ENCODE measurements at places on chromosomes 13 and 19.

- no peak for DNase-seq
Observed at GRCh38 chr19:47099576-47100050, 14.0 kb downstream of the ZC3H4 start.

DNA sequence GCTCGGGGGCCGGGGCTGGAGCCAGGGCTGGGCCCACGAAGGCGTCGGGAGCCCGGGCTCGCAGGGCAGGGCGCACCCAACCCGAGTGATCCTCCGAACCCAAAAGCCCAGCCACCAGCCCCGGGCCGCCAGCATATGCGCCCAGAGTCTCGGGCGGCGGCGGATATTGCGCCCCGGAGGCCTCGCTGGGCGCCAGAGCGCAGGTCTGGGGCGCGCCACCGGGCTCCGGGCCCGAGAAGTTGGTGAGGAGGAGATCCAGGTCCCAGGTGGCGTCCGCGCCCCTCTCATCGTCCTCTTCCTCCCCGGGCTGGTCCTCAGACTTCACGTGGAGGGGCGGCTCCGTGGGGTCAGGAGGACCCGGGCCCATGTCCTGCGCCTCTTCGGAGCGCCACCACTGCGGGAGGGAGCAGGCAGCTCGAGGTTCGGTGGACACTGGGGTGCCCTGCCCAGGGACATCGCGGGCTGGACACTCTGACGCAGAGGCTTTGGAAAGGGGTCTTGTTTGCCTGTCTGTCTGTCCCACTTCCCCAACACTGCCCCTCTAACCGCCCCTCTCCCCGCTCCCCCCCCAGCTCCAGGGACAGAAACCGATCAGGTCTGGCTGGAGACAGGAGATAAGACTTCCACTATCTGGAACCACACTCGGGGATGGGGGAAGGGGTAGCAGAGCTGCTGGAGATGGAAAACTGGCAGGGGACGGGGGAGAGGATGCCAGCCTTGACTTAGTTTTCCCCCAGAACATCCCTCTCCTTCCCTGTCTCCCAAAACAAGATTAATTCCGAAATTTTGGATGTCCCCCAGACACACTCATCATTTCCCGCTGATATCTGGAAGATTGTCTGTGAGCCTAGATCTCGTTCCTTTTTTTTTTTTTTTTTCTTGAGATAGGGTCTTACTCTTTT lies 1.0 kb downstream of the KLF1 start:
- no peak for DNase-seq

DNA sequence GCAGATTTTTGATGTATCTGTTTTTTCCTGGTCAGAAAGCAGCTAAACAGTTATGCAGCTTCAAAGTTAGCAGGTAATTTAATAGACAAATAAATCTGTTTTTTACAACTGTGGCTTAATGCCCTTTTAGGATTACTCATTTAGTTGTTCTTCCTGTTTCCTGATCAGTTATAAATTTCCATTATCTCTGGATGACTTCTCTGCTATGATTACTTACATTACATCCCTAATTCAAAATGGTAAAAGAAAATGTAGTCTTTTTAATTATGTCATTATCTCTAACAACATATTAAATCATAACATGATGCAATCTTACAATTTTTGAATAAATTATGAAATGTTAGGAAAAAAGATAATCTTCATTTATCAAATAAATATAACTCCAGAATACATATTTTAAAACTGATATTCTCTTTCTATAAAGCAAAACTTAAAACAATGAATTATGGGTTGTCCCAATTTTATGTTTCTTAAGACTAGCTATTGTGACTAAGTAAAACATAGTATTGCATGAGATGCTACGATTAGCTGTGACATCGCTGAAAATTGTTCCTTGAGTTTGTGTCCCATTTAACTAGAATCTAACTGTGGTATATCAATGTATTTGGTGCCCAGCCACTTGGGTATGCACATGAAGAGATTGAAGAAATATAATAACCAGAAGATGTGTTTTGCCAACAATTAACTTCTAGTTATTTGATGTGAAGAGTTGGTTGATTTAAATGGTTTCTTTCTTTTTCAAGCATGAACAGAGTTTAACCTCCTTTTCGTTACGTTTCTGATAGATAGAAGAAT lies 605.3 kb upstream of the SPRY2 start:
- DNase-seq: no peak

GRCh38 chr19:32350471-32350865 lies 5.1 kb downstream of the ZNF507 start:
- DNase-seq: no peak

- no peak for DNase-seq
Observed at GRCh38 chr13:101289764-101290163, 126.5 kb downstream of the NALCN start.

GRCh38 chr13:24502533-24503378 lies 9.8 kb downstream of the PARP4 start:
- no peak for DNase-seq

- no peak for DNase-seq
Observed at GRCh38 chr19:648904-649801, 9.5 kb downstream of the FGF22 start.

GRCh38 chr13:99577934-99578917 lies 77.0 kb downstream of the TM9SF2 start:
- DNase-seq: no peak

- no peak for DNase-seq
Observed at GRCh38 chr13:28537171-28537570, 42.2 kb upstream of the FLT1 start.

- DNase-seq: no peak
Observed at GRCh38 chr19:23118400-23118799, 1.6 kb downstream of the ZNF730 start.

DNA sequence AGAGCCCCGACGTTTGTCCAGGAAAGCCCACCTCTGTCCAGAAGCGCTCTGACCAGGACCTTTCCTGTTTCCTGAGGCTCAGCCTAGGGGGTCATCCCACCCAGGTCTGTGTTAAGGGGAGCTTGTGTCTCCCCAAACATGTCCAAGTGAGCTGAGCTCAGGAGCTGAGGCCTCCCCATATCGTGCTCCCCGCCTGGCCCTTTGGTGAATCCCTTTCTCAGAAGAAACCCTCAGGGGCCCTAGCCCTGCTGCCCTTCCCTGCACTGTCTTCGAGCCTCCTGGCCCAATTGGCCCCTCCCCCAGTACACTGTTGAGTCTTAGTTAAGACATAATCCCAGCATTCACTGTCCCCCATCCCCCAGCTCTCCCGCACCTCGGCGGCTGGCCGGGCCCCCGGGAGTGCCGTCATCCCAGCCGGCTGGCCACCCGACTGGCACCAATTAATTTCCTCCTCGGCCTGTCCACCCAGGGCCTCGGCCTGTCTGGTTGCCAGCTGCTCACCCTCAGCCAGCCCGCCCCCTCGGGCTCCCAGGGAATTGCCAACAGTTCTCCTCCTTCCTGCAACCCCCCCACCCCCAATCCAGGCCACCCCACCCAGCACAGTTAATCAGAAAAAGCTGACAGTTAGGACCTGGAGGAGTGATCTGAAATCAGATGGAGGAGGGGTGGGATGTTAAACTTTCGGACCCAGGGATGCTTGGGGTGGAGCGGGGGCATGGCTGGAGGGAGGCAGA lies 13.6 kb downstream of the IER2 start:
- DNase-seq: no peak

- no peak for DNase-seq
Observed at GRCh38 chr13:32474999-32475792, 47.3 kb upstream of the N4BP2L1 start.

DNA sequence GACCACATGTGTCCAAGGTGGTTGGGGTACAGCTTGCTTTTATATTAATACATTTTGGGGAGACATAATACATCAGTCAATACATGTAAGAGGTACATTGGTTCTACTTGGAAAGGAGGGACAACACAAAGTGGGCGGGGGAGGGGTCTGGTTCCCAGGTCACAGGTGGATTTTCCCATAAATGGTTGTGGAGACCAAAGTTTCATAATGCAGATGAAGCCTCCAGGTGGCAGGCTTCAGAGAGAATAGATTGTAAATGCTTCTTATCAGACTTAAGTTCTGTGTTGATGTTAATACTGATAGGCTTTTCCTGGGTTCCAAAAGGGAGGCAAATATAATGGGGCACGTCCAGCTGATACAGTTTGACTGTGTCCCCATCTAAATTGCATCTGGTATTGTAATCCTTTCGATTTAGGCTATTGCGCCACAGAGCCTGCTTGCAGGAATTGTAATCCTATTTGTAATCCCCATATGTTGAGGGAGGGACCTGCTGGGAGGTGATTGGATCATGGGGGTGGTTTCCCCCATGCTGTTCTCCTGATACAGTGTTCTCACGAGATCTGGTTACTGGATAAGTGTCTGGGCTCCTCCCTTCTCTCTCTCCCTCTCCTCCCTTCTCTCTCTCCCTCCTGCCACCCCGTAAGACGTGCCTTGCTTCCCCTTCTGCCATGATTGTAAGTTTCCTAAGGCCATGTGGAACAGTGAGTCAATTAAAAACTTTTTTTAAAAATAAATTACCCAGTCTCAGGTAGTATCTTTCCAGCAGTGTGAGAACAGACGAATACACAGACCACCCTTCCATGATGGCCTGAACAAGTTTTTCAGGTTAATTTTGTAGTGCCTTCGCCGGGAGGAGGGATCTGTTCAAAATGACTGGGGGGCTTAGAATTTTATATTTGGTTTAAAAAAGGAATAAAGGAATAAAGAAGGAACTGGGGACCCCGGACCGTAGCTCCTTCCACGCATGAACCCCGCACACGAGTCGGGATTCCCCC lies 44.9 kb downstream of the ZNF823 start:
- no peak for DNase-seq

DNA sequence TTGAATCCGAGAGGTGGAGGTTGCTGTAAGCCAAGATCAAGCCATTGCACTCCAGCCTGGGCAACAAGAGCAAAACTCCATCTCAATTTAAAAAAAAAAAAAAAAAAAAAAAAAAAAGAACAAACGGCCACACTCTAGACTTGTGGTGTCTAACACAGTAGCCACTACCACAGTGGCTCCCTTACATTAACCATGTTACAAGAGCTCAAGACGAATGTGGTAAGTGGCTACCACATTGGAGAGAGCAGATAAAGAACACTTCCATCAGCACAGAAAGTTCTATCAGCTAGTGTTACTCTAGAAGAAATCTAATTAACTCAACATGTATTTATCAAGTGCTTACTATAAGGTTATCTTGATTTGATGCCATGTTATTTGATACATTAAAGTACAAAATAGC lies 11.5 kb downstream of the XPO4 start:
- no peak for DNase-seq

DNA sequence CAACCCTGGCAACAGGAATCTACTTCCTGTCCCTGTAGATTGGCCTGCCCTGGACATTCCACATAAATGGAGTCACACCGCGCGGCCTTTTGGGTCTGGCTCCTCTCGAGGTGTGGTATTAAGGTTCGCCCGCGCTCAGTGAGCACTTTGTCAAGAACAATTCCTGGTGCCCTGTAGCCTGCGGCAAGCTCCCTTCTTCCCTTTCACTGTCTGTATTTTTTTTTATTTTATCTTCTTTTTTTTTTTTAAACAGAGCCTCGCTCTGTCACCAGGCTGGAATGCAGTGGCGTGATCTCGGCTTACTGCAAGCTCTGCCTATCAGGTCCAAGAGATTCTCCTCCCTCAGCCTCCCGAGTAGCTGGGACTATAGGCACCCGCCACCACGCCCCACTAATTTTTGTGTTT lies 28.3 kb downstream of the PEX11G start:
- DNase-seq: no peak

GRCh38 chr13:44414716-44415115 lies 41.1 kb downstream of the SERP2 start:
- DNase-seq: no peak

DNA sequence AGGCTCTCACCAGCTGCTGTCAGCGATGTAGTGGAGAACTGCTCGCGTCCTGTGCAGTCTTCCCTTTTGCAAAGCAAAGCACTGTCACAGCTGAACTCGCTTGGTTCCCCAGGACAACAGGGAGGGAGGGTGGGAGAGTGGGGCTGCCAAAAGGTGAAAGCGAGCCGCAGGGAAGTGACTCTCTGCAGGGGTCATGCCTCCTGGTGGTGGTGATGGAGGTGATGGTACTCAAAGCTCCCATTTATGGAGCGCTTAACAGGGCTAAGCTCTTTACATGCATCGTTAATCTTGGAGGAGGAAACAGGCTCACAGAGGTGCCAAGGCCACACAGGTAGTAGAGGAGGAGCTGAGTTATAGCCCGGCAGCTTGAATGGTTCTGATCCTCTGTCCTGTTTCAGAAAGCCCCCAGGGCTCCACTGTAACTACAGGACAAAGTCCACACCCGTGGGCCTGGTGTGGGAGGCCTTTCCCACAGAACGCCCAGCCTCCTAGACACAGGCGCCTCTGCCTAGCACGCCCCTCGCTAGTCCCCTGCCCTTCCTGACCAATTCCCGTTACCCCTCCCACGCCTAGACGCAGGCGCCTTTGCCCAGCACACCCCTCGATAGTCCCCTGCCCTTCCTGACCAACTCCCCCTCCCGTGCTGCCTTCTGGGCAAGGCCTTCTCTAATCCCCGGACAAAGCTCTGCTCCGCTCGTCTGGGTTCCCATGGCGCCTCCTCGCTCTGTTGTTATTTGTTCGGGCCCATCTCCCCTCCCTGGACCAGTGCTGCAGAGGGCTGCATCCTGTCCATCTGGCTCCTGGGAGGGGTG lies 10.7 kb downstream of the PPP1R37 start:
- no peak for DNase-seq

DNA sequence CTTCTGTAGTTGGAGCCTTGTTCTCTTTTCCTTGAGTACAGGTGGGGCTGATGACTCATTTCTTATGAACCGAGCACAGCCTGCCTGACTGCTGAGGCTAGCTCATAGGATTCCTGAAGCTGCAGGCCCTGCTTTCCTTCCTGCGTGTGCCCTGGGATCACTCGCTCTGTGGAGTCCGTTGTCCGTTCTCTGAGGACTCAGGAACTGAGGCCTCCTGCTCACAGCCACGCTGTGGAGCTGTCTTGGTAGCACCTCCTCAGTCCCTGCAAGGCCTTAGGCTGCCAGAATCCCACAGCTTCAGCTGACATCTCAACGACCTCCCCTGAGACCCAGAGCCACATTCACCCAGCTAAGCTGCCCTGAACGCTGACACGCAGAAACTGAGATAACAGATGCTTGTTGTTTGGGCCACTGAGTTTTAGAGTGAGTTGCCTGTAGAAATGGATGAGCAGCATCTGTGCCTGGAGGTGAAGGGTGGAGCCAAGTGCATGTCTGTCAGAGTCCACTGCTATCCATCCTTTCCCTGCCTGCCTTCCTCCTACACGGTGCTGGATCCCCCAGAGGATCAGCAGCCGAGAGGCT lies 72.9 kb downstream of the ARHGEF7 start:
- no peak for DNase-seq

- no peak for DNase-seq
Observed at GRCh38 chr13:96025283-96025682, 27.9 kb downstream of the UGGT2 start.

DNA sequence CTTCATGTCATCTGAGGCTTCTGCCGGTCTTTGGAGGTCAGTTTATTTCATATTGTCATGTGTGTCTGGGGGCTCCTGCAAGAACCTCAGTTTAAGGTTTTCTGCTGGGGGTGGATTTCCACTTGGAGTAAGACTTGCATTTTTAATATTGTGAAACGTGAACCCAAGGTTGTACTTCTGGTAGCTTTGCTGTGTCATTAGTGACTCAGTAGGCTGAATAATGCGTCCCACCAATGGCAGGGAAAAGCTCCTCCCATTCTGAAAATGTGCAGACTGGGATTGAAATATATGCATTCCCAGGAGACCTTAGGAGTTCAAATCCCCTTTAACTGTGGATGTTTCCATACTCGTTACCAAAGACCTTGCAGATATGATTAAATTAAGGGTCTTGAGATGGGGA lies 46.2 kb downstream of the ING1 start:
- no peak for DNase-seq
